T-helper 2 cell (primary cell): ENCODE measurements at places on chromosomes 3 and 15.

DNA sequence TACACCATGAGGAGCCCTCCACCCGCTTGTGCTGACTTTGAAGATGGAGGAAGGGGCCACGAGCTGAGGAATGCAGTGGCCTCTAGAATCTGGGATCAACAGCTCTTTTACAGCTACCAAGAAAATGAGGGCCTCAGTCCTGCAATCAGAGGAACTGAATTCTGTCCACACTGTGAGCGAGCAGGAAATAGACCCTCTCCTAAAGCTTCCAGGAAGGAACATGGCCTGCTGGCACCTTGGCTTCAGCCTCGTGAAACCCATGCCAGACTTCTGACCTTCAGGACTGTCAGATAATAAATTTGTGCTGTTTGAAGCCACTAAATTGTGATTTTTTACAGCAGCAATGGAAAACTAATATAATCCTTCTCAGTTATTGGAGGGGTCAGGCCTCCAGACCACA is 61.9 kb downstream of the RAB11A start:
- no peak for DNase-seq

GRCh38 chr15:56672721-56673120 is 60.6 kb downstream of the ZNF280D start:
- DNase-seq = no peak

DNA sequence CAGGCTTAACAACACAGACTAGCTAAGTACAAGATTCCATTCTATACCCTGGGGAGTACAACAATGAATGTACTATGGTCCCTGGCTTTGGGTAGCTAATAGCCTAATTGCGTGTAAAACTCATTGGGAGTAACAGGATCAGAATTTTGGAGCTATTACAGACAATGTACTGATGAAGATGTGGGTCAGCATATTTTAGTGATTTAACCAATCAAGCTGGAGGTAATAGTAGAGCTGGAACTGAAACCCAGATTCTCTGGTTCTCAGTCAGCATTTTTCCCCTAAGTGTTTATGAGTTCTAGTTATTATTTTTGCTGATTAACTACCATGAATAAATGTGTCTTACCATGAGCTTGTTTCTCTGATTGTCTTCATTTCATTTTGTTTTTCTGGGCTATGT is 578.7 kb downstream of the NLGN1 start:
- DNase-seq = no peak

DNA sequence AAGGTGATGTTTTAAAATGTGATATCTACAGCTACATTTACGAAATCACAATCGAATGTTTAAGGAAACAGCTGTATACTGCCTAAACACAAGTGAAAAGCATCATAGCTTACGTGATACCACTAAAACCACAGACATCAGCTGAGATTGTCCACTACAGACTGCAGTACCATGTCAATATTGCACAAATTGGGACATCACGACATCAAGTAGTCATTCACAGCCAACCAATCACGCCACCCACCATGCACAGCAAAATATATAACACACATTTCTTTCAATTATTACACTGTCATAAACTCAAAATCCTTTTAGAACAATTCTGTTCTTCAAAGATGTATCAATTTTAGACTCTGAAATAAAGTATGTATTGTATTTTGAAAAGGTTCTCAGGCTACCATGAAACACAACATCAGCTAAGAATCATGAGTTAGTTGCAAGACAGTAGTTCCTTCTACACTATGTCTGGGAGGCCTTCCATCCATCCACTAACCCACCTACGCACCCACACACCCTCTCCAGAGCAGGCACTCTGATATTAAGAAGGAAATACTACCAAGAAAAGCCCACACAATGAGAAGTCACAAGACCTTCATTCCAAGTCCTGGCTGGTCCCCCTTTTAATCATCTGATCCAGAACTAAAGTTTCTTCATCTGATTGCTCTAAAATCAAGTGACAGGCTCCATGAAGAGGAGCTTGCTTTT is 3.1 kb downstream of the DMXL2 start:
- DNase-seq = no peak

DNA sequence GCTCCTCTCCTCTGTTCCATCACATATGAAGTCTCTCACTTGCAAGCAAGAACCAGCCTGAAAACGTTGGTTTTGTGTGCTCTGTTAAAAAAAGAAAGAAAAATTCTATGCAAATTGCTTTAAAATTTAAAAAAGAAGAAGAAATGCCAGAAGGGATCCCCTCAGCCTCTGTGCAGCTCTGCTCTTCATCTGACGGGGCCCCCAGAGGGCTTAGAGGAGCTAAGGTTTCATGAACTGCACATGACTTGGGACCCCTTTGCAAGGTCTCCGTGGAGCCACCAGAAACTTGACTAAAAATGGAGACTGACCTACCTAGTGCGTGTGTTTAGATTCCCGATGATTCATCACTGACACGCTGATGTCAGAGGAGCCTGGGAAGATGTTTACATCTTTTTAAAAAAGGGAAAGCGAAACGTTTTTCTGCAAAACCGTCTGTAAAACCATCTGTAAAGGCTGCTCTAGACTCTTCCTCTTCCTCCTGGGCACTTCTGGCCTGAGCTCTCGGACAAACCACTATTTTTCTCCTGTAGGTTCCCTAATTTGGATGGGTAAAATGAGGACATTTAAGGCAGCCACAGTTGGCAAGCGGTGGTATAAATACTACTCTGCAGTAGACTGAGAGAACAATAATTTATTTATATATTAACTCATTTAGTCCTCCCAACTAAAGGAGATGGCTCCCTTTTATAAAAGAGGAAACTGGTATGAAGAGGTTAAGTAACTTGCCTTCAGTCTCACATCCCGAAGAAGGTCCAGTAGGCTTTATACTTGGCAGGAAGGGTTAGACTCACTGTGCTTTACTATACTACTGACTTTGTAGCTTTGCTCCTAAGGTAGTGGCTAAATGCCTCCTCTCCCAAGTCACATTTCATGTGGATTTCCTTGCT is 67.2 kb upstream of the POLG start:
- no peak for DNase-seq

- DNase-seq = no peak
Observed at GRCh38 chr15:57550640-57551039, 41.1 kb upstream of the MYZAP start.

DNA sequence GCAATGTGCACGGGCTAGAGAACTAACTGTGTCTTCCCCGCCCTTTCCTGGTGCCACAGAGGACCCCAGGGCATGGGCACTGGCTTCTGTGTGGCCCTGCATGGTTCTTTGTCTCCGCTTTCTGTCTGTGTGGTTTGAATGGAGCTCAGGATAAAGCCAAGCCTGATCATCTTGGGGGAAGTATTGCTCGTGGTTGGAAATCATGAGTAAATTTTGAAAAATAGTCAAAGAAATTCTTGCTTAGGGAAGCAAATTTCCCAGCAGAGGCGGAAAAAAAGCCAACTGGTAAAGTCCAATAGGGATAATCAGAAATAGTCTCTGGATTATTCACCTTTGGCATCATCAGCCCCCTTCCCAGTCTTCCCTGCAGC is 55.4 kb downstream of the MAGEF1 start:
- no peak for DNase-seq

- no peak for DNase-seq
Observed at GRCh38 chr3:16255726-16256125, 9.0 kb downstream of the DPH3 start.

GRCh38 chr3:61631108-61631769 is 69.9 kb downstream of the PTPRG start:
- no peak for DNase-seq

- DNase-seq = no peak
Observed at GRCh38 chr15:29139072-29139471, 130.6 kb downstream of the NSMCE3 start.

GRCh38 chr3:4320096-4320911 is 17.1 kb downstream of the SETMAR start:
- DNase-seq = no peak

- no peak for DNase-seq
Observed at GRCh38 chr15:82043796-82044372, 1.9 kb downstream of the MEX3B start.

- DNase-seq = no peak
Observed at GRCh38 chr3:173043757-173044156, 97.3 kb downstream of the SPATA16 start.

DNA sequence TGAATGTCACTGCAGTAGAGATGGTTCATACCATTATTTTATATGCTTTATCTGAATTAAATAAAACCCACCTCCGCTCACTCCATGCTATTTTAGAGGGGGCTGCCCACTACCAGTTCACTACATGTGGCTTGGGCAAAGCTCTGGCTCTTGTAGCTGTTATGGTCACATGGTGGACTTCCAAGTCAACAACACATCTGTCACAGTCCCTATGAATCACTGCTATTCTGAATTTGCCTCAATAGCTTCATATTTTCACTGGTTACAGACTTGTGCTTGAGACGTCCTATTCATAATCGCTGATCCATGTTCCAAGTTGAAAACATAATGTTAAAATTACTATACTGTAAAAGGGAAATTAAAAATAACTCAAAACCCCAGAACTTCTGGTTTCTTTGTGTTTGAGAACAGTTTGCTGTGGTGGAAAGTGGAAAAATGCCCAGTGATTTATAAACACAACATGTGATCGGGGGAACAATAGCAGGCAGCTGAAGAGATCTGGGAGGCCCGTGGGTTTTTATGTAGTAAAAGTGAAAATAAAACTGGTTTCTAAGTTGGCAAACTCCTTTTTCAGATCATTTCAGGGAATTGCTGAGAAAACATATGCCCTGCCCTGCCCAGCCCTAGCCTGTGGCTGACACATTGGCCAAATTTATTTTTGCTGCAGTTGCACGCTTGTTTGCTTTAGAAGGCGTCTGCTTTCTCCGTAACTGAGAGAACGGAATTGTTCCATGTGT is 128.8 kb upstream of the PRR23C start:
- DNase-seq = no peak

- DNase-seq = no peak
Observed at GRCh38 chr3:125605756-125606155, 10.5 kb upstream of the OSBPL11 start.

- DNase-seq = no peak
Observed at GRCh38 chr15:72289597-72290325, 17.4 kb upstream of the PARP6 start.

DNA sequence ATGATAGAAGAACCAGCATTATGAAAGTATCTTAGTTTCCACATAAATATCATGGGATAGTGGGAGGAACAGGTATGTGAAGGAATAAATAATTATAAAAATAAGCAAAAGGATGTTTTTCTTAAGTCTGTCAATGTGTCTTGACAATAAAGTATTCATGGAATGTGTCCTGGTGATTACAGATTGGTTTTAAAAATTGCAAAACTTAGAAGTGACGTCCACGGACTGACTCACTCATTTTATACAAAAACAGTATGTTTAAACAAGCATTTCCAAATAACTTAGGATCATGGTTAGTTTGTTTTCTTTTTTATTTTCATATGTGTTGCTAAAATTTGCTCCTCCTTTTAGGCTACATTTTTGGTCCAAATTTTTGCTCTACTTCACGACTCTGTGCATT is 687.0 kb upstream of the NECTIN3 start:
- DNase-seq = no peak
